Right ventricle myocardium inferior (tissue), 1 donor: ENCODE measurements at places on chromosomes 1 and 21.

DNA sequence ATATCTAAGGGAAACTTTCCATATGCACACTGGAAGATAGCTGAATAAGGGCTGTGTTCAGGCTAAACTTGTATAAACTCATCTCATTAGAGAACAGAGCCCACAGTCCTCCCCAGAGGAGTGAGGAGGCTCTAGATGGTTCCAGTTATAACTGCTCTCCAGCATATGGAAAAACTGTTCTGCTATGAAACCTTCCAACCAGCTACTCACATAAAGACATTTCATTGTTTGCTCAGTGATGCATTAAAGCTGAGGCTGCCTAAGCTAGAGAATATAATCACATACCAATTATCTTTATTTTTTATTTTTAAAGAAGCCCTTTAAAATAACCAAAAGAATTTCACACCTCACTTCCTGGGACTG, 13.3 kb downstream of the AHCYL1 start:
- DNase-seq = no peak

- no peak for DNase-seq
Observed at GRCh38 chr1:194338241-194338948, 1152.0 kb upstream of the B3GALT2 start.

DNA sequence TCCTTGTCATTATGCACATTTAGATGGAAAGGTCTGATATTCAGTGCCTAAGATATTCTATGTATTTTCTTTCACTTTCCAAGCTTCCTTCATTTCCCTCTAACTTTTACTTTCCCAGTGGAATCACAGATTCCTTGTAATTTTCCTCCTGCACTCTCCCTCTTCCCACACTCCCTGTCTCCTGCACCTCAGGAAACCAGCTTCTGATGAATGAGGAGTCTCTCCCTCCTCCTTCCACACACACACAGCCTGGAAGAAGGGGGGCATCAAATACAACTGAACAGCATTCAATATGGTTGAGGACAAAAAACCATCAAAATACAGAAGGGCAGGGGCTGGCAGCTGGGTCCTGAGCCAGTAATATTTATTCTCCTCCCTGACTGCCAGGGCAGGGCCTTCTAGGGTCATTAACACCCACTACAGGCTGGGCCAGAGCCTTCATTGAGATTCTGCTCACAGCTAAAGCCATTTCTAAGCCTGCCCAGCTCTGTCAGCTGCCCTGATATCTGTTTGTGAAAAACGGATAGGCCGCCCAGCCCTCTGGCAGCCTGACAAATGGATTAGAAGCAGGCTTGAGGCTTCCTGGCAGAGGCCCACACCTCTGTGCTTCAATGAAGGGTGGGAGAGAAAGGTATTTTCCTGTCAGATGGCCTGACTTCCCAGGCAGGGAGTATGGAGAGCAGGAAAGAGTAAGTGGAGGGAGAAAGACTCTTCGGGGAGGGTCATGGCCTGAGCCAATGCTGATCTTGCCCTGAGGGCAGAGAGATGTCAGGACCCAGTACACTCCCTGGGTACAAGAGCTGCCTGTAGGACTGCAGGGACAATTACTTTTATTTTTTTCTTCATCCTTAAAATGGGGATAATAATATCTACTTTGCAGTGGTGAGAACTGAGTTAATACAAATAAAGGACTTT, 138.9 kb upstream of the SPATA6 start:
- DNase-seq = peak; percentile 76

DNA sequence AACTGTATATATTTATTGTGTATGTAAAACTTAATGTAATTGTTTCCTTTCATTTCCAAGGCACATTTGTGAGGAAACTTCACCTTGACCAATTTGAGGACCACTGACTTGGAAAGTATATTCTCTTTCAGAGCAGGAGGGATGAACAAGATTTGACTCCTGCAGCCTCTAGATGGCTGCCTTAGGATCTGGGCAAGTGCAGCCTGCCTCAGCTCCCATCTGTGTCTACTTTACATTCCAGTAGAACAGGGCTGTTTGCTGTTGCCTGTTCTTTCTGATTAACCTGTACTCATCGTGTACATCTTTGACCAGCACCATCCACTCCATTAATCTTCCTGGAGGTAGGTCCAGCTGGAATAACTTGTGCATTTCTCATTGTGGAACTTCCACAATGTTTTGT, 312.8 kb downstream of the HLX start:
- no peak for DNase-seq

DNA sequence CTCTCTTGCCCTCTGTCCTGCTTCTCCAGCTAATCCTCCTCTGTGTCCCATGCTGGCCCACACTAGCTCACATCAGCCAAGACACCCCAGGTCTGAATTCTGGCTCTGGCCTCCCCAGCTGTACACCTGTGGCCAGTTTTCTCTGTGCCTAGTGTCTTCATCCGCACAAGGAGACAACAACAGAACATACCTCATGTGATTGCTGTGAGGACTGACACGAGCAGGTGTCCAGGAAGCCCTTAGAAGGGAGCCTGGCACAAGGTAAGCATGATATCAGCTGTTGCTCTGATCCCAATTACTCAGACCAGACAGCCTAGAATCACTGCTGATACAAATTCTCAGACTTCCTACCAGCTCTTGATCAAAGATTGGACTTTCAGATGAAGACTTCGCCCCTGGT, 71.2 kb upstream of the GJB5 start:
- DNase-seq = no peak

DNA sequence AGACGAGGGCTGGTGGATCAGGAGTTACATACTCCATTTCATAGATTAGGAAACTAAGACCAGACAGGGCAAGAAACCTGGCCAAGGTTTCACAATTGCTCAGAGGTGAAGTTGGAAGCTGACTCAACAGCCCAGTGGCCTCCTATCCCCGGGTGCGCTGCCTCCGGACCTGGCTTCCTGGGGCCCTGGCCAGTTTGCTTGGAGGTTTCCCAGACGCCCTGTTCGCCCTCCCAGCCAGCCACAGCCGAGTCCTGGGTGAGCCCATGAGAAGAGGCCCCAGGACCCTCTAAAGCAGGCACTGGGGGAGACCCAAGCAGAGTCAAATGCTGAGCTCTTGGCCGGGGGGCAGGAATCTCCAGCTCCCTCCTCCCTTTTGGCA, 180.1 kb downstream of the ZBTB18 start:
- DNase-seq = no peak

DNA sequence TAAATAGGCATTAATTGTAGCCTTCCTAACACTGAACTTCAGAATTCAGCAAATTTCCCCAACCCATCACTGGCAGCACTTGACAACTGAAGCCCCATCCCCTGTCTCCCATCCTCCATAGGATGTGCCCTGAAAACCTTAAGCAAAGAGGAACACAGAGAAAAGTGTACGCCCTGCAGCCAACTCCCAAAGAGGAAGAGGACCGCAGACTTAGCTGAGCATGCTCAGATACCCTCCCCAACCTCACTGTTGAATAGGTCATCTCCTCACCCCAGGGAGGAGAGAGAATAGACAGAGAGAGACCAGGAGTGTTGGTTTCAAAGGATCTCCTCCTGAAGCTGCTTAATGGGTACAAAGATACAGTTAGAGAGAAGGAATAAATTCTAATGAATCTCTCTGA, 50.5 kb downstream of the CD2 start:
- no peak for DNase-seq

DNA sequence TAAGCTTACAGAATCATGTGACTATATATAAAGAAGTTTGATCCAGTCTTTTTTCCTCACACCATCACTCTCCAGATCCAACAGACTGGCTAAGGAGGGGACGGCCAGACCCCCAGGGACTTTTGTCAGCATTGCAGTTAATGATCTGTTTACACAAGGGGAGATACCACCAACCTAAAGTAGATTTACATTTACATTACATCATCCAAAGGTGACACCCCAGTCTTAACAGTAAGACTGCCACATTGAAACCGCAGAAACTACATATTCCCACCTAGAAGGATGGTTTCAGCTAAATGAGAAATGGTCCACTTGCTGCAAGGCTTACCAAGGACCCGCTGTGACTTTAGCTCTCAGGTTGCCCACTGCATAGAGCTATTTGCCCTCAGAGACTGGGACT, 3.4 kb downstream of the RCAN1 start:
- no peak for DNase-seq

GRCh38 chr1:23376890-23377811, 7.5 kb upstream of the ZNF436 start:
- DNase-seq = no peak

GRCh38 chr1:206823727-206824126, 41.7 kb upstream of the IL20 start:
- DNase-seq = no peak

GRCh38 chr1:175933801-175934200, 190.4 kb upstream of the TNR start:
- DNase-seq = no peak

DNA sequence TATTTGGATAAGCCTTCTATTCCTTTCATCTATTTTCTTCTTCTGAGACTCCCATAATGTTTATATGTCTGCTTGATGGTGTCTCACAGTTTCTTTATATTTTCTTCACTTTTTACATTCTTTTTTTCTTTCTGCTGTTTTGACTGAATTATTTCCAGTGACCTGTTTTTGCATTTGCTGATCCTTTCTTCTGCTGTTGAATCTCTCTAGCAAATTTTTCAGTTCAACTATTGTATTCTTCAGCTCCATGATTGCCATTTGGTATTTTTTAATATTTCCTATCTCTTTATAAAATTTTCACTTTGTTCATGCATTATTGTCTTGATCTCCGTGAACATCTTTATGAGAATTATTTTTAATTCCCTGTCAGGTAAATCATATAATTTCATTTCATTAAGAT, 122.3 kb upstream of the ST6GALNAC5 start:
- DNase-seq = no peak

DNA sequence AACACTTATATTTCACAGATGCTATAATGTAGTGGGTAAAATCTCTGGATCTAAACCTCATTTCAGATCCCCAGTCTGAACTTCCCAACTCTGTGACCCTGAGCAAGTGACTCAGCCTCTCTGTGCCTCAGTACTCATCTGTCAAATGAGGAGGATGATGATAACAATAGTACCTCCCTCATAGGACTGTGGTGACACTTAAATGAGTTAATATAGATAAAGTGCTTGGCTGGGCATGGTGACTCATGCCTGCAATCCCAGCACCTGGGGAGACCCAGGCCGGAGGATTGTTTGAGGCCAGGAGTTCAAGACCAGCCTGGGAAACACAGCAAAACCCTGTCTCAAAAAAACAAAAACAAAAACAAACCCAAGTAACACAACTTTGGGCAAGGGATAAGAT, 4.7 kb upstream of the ECE1 start:
- no peak for DNase-seq

DNA sequence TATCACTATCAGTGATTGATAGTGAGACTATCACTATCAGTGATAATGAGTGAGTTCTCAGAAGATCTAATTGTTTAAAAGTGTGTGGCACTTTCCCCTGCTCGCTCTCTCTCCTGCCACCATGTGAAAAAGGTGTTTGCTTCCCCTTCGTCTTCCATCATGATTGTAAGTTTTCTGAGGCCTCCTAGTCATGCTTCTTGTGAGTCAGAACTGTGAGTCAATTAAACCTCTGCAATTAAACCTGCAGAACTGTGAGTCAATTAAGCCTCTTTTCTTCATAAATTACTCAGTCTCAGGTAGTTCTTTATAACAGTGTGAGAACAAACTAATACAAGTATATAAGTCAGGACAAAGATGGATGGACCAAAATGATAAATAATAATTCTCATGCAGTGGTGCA, 7.0 kb upstream of the IL23R start:
- no peak for DNase-seq

- DNase-seq = no peak
Observed at GRCh38 chr1:204322339-204322868, 37.3 kb downstream of the PLEKHA6 start.

DNA sequence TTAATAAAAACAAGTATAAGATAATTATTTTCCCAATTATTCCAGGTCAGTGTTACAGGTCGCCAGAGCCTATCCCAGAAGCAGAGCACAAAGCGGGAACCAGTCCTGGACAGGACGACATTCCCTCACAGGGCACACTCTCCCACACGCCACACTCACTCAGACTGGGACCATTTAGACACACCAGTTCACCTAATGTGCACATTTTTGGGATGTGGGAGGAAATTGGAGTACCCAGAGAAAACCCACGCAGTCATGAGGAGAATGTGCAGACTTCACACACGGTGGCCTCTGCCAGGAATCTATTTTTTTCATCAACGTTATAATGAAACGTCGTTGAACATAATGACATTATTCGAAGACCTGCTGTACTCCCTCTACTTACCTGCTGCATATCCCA, 20.5 kb upstream of the NRDC start:
- DNase-seq = no peak

GRCh38 chr1:7568901-7569524, 202.1 kb upstream of the VAMP3 start:
- DNase-seq = no peak

DNA sequence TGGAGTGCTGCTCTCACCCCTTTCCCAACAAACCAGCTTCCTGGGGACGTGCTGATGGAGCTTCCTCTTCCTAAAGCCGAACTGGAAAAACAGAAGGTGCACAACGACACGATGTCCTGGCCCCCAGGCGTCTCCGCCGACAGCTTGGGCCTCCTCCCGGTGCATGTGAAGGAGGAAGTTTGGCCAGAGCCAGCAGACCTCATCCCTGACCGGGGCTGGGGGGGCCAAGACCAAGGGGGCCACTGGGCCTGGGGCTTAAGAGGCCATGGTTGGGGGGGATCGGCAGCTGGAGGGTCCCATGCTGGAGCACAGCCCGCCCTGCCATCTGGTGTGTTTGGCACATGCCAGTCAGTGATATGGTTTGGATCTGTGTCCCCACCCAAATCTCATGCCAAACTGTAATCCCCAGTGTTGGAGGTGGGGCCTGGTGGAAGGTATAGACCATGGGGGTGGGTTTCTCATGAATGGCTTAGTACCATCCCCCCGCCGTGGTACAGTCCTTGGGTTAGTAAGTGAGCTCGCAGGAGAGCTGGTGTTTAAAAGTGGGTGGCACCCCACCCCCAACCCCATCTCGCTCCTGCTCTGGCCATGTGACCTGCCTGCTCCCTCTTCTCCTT, 6.4 kb downstream of the HES4 start:
- peak; percentile 57 for DNase-seq

DNA sequence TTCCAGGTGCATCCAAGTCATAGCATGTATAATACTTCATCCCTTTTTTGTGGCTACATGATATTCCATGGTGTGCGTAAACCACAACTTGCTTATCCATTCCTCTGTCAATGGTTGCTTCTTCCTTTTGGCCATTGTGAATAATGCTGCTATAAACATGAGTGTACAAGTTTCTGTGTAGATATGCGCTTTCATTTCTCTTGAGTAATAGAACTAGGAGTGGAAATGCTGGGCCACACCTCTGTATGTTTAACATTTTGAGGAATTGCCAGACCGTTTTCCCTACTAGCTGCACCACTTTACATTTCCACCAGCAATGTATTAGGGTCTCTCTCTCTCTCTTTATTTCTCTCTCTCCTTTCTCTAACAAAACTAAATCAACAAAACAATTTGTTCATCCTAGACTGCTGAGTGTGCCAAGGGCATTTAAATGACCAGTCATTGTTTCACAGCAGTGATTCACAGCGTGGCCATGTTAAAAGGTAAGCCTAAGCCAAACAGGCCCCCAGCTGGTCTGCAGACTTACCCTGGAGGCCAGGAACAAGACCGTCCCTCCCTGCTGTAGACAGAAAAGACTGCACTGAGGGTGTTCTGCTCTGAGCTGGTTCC, 53.2 kb upstream of the LYST start:
- DNase-seq = no peak
